Islet precursor cell (in vitro differentiated cells): ENCODE measurements at places on chromosomes 11 and 22.

- no peak for DNase-seq
Observed at GRCh38 chr22:48881326-48881980, 946.2 kb downstream of the BRD1 start.

GRCh38 chr11:73982595-73982989 is at the start of gene UCP2:
UCP2 (minus strand) TSS chr11:73982843; CDS start chr11:73978378, 4,465 bp downstream.
- peak; percentile 97 for DNase-seq

DNA sequence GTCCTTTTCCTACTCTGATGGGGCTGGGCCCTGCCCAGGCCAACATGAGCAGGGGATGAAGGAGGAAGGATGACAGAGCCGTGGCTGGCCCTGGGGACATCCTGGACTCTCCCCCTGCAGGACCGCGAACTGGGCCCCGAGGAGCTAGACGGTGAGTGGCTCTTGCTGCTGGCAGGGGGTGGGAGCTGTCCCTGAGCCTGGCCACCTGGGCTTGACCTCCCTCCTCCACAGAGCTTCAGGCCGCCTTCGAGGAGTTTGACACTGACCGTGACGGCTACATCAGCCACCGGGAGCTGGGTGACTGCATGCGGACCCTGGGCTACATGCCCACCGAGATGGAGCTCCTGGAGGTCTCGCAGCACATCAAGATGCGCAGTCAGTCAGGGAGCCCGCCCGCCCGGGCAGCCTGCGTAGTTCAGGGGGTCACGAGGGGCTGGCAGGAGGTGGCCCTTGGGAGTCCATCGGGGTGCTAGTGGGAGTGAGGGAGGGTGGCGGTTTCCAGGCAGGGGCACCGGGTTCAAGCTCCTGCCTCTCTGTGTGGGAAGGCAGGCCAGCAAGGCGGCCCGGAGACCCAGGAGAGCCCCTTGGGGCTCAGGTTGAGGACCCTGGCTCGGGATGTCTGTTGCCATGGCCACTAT is 1.0 kb downstream of the CABP4 start:
- peak; percentile 56 for DNase-seq

DNA sequence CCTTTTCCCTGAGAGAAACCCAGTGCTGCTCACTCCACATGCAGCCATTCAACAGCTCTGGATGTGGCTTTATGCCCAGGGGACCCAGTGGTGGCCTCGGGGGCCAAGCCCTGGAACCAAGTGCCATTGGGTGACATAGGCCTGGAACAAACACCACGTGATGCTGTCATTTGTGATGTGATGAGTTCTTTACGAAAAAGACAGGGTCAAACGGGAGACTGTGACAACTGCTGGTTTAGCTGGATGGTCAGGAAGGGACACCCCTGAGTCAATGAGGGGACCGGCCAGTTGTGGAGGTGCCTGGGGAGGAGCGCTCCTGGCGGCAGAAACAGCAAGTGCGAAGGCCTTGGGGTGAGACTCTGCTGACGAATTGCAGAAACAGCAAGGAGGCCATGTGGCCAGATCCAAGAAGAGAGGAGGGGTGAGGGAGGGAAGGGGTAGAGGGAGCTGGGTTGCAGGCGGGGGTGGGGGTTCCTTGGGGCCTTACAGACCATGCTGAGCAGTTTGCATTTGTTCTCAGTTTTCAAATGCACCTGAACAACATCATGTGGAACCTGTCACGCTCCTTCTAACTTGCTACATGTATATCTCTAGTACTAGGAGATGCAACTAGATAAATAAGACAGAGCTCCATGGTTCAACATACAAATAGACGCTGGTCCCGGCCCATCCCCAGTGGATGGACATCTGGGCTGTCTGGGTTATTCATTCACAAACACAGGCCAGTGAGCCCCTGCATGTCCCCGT is 56.1 kb downstream of the IGLL5 start:
- peak; percentile 45 for DNase-seq

- no peak for DNase-seq
Observed at GRCh38 chr11:14445542-14446530, 53.8 kb downstream of the COPB1 start.
